ENCODE measurements at places on chromosomes 2 and 18.

DNA sequence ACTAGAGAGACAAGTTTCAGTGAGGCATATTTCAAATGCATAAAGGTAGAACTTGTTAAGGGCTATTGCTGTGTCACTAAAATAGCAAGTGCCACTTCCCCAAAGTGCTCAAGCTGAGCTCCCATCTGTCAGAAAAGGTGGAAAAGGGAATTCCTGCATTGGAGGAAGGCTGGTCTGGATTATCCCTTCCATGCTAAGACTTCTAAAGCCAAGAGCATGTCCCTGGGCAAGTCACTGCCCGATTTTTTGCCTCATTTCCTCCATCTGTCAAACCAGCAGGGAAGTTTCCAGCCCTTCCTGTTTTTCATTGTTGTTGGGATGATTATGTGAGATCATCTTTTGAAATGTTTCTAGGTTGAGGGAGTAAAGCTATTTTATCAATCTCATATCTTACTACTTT is 175.5 kb downstream of the SETBP1 start:
- no peak for DNase-seq

GRCh38 chr2:20050104-20050645 is 1.3 kb downstream of the LAPTM4A start:
- no peak for DNase-seq

DNA sequence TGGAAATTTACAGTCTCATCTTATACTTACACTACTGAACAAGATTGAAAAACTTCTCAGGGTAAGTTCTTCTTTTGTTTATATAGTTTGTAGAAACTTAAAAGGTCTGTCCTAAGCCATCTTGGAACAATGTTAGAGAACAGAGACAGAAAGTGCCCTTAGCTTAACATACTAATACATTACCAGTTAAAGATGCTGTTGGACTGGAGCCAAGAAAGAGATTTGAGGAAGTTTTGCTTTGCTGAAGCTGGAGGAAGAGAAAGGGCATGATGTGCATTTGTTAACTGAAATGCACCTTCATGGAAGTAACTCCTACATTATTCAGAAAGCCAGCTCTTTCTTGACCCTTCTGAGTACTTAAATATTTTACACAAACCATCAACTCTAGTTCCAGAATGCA is 66.5 kb upstream of the TNFRSF11A start:
- DNase-seq, result no peak

- no peak for DNase-seq
Observed at GRCh38 chr2:112879491-112880041, 31.4 kb upstream of the IL37 start.

- no peak for DNase-seq
Observed at GRCh38 chr2:88736437-88736836, 45.0 kb downstream of the RPIA start.

GRCh38 chr2:121613774-121614173 is 35.5 kb downstream of the CLASP1 start:
- DNase-seq, result no peak

- no peak for DNase-seq
Observed at GRCh38 chr18:25365242-25365641, 13.3 kb upstream of the ZNF521 start.

DNA sequence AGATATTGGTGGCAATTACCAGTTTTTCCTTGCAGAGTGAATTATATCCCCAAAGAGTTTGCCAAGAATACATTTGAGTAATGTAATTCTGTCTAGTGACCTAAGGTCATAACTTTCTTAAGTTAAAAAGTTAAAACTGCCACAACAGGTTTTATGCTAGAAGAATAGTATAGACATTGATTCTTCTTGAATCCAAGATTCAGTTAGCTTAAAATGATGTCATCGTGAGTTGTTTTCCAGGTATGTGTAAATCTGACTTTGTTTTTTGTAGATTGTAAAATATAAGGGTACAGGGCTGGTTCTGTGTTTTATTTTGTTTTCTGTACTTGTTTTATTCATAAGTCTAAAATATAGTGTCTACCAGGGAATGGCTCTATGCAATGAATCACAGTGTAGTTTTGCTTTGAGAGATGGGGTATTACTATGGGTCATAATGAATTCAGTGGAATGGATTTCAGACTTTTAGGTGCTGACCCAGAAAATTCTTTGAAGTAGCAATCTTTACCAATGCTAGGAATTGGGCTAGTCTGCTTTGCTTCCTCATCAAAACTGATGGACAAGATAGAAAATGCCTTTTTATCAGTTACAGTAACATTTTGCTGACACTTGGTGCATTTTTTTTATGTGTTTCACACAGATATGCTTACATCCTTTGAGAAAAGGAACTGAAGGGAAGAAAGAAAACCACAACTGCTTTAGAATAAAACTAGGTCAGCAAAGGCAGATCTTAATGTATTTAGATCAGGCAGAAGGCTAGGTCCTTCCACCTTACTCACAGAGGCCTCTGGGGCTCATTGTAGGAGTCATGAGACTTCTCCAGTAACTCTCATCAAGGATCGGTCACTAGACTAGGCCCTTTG is 20.8 kb upstream of the MGAT5 start:
- no peak for DNase-seq

DNA sequence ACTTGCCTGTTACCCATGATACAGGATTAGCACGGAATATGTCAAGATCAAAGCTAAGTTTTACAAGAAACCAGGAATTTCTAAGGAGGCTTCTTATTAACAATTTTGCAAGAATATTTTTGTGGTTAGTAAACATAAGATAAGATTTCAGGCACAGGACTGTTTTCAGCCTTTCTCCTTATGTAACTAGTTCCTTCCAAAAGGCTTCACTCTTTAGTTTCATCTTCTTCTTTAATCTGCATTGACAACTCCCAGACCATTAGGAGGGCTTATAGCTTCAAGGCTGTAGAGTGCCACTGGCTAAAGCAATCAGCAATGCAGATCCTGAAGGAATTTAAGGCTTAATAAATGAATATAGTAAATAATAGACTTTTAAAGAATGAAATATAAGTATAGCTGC is 29.3 kb downstream of the SLC14A1 start:
- DNase-seq, result no peak

DNA sequence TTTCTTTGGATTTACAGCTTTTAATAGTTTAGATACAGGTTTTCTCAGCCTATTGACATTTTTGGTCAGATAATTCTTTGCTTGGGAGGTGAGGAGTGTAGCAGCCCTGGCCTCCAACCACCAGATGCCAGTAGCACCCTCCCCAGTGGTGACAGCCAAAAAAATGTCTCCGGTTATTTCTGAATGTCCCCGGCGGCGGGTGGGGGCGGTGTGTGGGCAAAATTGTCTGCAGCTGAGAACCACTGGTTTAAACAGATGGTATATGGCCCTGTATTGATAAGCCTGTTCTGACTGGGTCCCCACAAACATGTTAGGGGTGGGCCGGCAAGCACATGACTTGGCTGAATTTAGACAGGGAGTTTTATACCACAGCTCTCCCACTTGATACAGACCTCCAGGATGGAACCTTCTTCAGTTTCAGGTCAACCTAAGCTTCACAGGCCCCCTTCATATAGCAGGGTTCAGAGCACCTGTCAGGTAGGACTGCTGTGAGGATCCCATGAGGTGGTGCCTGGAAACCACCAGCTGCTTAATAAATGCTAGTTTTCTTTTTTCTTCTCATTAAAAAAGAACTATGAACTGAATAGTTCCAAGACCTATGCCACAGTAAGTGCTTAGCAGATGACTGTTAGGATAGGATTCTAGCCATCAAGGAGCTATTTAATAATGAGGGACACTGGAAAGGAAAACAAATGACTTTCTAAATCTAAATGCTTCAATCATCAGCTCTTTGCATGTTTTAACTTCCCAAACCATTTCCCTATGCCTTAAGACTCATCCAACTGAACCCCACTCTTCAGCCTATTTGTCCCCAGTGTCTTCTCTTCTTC is 18.1 kb downstream of the LPIN2 start:
- no peak for DNase-seq

- no peak for DNase-seq
Observed at GRCh38 chr2:111944531-111945210, 46.3 kb downstream of the MERTK start.

GRCh38 chr2:112073875-112074274 is 18.8 kb downstream of the TMEM87B start:
- no peak for DNase-seq

GRCh38 chr2:163723348-163723747 is 12.5 kb downstream of the FIGN start:
- DNase-seq, result no peak

DNA sequence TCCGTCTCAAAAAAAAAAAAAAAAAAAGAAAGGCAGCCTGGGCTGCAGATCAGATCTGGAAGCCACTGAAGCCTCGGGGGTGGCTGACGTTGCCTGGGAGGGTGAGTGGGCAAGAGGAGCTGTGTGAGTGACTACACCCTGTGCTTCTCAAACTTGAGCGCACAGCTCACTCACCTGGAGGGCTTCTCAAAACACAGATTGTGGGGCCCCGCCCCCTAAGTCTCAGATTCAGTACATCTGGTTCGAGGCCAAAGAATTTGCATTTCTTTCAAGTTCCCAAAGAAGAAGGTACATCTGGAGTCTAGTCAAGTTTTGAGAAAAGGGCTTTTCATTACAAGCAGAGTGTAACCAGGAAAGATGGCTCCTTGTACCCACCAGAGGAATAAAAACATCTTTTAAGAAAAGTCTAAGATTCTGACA is 97.7 kb upstream of the CAB39 start:
- no peak for DNase-seq

- DNase-seq, result no peak
Observed at GRCh38 chr2:169476459-169476858, 2.8 kb upstream of the BBS5 start.

DNA sequence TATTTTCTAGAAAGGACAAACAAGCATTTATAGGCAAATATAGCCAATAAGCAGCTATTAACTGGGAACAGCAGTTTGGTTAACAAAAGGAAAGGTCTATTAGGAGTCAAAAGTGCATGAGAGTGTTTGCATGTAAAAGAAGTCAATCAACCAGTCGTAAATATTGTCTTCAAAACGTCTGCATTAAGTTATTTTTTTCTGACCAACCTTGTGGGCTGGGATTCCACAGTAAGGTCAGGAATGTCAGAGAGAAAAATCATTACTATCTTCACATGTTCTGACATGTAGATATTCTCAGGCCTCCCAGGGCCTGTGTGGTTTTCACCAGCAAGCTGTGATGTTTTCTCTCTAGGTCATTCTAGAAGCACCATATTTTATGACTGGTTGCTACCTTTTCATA is 922.5 kb downstream of the SUCLG1 start:
- DNase-seq, result no peak

DNA sequence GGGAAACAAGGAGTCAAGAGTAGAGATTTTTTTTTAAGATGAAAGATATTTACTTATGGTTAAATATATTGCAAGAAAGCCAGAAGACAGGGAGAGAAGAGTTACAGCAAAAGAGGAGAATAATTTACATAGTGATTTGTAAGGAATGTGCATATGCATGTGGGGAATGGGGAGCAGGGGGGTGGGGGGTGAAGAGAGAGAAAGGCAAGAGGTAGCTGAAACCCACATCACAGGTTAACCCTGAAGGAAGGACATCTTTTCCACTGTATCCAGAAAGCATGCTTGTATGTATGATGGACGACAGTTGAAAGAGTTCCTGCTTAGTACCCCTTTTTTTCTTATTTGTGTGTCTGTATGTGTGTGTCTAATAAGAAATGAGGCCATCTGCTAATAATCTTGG is 371.9 kb downstream of the RAD51AP2 start:
- no peak for DNase-seq

DNA sequence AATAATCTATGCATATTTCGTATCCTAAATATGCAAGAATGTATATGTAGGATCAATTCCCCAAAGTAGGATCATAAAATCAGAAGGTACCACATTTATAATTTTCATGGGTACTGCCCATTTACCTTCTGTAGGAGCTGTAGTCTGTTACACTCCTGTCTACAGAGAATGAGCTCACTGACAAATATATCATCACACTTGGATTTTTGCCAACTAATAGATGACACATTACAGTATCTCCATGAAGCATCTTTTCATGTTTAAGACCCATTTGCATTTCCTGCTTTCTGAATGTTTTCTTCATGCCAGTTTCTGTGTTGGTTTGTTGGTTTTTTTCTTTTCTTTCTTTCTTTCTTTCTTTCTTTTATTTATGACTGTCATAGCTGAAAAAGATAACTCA is 70.9 kb upstream of the EML6 start:
- no peak for DNase-seq

DNA sequence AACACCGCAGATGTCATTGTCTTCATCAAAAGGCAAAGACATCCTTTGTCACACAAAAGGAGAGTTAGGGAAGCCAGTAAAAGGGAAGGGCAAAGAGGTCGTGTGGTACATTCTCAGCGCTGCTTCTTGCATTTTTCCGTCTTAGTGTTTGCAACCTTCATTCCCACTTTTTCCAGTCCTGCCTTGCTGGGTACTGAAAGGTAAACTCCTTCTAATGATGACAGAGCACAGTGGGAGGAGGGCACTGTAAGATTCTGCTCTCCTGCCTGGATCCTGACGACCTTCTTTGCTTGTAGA is 424.3 kb upstream of the MEX3C start:
- no peak for DNase-seq

DNA sequence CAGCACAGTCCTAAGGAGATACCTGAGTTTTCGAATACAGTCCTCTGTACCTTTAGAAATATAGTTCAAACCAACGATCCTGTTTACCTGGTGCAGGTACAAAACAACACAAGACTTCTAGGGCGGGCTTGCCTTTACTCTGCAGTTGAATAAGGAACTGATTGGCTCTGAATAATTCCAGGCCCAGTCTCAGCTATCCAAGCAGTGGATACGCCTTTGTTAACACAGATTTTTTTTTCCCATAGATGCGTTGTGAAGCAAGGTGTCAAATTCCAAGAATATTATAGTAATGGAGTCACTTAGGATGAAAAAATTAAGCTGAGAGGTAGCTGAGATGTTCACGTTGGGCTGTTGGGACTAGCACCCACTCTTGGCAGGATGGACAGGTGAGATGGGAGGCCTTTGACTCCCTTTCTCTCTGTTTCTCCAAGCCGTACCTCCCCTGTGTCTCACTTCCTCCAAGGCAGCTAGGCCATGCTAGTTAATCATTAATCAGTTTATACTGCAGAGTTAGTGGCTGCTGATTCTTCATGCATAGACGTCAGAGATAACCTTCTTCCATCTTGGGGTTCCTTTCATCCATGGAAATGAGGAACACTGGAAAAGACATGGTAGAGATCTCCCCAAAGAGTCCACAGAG is 380.8 kb upstream of the ACVR2A start:
- DNase-seq, result no peak

Measured in brain pericyte (primary cell).